Fibroblast of skin of abdomen (primary cell): ENCODE measurements at places on chromosomes 16 and 17.

DNA sequence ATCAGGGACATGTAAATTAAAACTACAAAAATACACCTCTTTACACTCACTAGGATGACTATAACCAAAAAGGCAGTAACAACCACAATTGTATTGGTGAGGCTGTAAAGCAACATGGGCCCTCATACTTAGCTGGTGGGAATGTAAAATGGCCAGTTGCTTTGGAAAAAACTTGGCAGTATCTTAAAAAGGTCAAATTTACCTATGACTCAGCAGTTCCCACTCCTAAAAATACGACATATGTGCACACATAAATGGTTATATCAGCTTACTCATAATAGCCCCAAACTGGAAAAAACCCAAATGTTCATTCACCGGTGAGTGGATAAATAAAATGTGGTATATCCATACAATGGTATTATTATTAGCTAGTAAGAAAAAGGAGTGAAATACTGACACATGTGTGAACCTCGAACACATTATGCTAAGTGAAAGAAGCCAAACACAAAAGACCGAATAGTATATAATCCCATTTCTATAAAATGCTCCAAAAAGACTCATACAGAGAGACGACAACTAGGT, 391.4 kb downstream of the NPIPA8 start:
- peak; percentile 30 for DNase-seq

- DNase-seq, result peak; percentile 54
These were observed 834 bp downstream of the FLYWCH1 start for GRCh38 chr16:2912330-2913199.

DNA sequence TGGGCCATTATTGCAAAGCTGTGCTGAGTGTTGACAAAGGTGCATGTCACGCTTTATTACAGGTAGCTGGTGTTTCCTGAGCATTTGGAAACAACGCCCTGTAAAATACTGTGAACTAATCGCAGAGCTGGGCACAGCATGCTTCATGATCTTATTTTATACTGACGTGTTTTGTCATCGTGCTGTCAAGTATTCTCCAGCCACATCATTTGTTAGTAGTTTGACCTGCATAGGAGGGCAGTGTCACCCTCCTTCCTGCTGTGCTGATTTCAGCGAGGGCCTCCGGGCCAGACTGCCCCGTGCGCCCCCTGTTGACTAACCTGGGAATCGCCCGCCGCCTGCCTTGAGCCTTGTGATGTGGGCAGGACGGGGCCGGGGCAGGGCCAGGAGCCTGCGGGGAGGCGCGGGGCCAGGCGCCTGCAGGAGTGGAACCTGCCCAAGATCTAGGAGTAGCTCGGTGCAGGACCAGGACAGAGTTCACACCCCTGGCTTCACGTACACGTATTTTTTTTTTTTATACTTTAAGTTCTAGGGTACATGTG, 820.7 kb downstream of the KCNJ18 start:
- DNase-seq, result no peak

DNA sequence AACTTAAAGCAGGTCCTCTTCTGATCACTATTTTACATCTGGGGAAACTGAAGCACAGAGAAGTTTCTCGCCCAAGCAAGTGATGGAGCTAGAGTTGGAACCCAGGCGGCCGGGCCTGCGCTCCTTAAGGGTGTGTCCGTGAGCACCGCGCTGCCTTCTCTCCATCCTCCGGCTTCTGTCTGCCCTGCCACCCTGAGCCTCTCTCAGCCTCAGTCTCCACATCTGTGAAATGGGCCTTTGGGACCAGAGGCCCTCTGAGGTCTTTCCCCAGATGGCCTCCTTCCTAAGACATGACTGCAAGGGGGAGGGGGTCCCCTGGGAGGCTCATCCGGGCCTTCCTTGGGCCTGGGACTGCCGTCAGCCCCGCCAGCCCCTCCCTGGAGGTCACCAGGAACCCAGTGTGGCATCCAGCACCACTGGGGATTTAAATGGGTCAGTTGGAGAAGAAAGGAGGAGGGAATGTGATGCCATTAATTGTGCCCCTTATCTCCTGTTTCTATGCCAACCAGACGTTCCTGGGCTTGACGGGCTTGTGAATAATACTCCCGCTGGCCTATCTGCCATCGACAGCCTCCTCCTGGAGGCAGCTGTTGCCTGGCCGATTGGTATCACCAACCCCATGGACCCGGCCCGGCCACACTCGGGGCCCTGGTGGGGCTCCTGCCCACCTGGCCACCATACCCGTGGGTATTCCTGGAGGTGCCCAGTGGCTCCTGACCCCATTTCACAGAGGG, 5.1 kb downstream of the ZFPM1 start:
- DNase-seq, result no peak

- DNase-seq, result no peak
These were observed 22.8 kb upstream of the MTMR4 start for GRCh38 chr17:58537266-58537665.

DNA sequence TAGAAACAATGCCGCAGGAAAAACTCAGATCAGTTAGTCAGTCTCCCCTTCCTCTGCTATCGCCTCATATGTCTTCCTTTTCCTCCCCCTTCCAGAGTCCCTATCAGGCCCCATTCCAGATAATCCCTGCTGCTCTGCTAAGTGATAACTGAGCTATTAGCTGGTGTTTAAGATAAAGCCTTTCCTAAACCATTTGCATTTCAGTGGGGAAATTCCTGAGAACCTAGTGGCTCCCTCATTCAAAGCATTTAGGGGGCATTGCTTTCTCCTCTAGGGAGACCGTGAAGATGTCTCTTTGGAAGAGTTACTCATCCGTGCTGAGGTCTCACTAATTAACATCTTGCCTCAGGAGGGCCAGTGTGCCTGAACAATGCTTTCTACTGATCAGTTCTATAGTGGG, 401.6 kb downstream of the NPIPA7 start:
- DNase-seq, result no peak

DNA sequence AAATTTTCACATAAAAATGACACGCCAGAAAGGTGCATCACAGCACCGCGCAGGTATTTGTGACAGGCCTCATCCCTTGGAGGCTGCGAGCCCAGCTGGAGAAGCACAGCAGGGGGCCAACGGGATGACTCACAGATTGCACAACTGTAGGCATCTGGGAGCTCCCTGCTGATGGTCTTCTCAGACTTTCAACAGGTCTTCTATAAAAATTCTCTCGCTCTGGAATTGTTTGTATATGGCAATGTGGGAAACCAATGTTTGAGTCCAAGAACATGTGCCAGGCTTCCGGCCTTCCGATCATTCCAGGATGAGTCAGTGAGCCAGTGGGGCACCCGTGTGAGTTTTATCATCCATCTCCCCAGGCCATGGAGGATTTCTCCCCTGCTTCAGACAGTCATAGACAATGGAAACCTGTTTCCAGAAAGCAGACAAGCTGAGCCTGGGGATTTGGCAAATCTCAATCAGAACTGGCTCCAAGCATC, 24.1 kb upstream of the ADORA2B start:
- peak; percentile 89 for DNase-seq
